Naive thymus-derived CD8-positive, alpha-beta T cell (primary cell): ENCODE measurements at places on chromosomes 4 and X.

GRCh38 chrX:12210196-12210815, 72.0 kb downstream of the FRMPD4 start:
- no peak for DNase-seq

GRCh38 chr4:27360131-27360530, 499.5 kb downstream of the STIM2 start:
- no peak for DNase-seq

GRCh38 chr4:176579226-176579625, 213.5 kb downstream of the VEGFC start:
- no peak for DNase-seq

DNA sequence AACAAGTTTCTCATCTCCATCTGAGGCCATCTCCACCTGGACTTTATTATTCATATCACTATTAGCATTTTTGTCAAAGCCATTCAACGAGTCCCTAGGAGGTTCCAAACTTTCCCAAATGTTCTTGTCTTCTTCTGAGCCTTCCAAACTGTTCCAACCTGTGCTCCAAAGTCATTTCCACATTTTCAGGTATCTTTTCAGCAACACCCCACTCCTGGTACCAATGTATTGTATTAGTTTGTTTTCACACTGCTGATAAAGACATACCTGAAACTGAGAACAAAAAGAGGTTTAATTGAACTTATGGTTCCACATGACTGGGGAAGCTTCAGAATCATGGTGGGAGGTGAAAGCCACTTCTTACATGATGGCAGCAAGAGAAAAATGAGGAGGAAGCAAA, 385.4 kb upstream of the GATB start:
- DNase-seq: no peak

GRCh38 chr4:85952972-85953650, 406.7 kb downstream of the MAPK10 start:
- no peak for DNase-seq

DNA sequence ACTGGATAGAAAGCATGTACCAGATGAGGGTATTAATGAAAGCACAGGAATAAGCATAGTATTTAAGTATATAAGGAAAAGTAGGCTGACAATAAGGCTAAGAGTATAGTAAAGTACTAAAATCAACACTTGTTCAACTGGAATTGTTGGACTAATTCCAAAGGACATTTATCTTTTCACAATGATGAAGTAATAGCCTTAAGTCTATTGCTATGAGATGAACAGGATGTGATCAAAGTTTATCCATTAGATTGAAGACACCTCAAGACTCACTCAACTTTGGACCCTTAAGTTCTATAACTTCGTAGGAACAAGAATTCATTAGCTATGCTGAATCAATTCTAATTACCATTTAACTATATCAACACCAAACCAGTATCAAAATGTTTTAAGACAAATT, 7.6 kb downstream of the MAD2L1 start:
- no peak for DNase-seq

DNA sequence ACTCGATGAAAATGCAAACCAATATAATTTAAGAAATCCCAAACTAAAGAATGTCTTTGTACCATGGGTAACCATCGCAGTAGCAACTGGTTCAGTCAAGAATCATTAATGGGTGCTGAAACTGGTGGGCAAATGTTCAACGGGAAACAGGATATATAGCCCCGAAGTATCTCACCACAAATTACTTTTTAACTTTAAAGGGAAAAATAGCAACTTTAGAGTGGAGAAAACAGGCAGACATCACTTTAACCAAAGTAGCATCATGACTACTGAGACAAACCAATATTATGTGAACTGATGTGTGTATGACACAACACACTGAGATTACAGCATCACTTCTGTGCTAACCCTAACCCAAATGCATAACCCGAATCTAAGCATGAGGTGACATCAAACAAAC, 33.8 kb upstream of the SLAIN2 start:
- DNase-seq: no peak

DNA sequence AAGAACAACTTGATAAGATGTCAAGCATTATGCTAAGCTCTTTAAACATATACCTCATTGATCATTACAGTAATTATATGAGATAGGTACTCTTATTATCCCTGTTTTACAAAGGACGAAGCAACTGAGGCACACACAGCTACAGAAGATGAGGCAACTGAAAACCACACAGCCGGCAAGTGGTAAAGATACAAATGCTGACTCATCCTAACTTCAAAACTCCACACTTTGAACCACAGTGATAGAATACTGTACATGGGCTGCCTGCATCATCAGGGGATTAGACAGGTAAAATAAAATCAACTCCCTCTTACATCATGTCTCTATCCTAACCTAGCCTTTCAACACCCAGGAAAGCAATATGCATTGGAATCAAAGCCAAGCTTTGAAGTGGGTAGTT, 47.8 kb downstream of the LHFPL1 start:
- no peak for DNase-seq

DNA sequence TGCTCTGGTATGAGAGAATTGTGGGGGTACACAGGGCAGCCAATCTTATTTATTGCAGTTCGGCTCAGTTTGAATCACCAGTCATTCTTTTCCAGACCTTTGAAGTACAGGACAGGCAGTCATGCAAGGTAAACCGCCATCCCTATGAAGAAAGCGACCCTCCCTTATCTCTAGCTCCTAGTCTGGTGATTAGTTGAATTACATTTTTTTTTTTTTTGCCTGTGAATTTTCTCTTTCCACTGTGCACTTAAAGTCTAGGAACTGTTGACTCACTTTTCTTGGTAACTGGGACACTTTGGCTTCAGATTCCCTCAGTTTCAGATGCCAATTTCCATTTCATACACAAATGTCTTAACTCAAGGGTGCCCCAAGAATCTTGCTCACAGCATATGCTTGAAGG, 82.4 kb upstream of the FAM9C start:
- no peak for DNase-seq

DNA sequence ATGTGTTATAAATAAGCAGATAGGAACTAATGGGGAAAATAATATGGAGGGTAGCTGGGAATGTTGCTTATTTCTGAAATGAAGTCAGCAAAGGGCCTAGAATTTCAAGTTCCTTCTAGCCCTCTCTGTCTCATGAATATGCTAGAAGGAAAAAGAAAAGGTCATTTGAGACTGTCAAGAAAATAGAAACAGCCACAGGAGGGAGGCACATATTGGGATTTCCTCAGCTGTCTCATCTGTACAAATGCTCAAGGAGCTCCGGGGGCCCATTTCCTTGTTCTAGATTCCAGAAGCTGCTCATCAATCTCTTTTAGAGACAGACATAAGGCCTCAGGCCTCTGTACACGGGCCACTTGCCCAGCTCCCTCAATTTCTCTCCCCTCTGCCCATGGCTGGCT, 127.6 kb upstream of the ETNPPL start:
- no peak for DNase-seq

DNA sequence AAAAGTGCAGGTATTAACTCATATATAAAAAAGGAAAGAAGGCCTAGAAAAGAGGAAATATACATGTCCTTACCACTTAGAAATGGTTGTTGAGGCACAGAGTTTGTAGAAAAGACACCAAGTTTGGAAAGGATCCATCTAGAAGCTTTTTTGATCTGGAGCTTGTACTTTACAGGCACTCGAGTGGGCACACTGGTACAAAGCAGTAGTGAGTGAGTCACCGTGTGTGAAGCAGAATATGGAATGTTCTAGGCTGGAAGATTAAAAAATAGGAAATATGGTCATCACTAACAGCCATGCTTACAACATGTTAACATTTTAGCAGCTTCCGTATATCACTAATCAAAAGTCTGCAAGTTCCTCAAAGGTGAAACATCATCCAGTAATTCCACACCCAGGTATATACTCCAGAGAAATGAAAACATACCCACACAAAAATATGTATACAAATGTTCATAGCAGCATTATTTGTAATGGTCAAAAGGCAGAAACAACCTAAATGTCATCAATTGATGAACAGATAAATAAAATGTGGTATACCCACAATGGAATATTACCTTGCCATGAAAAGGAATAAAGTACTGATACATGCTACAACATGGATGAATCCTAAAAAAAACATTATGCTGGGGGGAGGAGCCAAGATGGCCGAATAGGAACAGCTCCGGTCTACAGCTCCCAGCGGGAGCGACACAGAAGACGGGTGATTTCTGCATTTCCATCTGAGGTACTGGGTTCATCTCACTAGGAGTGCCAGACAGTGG, 69.5 kb downstream of the FRYL start:
- DNase-seq: no peak

- no peak for DNase-seq
Measured at GRCh38 chr4:128322311-128322710, 34.7 kb upstream of the PGRMC2 start.

- no peak for DNase-seq
Measured at GRCh38 chr4:174604198-174604597, 81.9 kb upstream of the HPGD start.

DNA sequence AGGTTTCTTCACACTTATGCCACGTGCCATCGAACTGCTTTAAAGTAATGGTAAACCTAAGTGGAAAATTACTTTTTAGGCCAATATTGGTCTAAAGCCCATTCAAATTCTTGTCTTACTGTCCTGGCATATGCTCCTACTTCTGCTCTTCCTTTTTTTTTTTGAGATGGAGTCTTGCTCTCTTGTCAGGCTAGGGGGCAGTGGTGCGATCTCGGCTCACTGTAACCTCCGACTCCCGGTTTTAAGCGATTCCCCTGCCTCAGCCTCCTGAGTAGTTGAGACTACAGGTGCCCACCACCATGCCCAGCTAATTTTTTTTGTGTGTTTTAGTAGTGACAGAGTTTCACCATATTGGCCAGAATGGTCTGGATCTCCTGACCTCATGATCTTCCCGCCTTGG, 129.0 kb upstream of the TECRL start:
- DNase-seq: no peak

DNA sequence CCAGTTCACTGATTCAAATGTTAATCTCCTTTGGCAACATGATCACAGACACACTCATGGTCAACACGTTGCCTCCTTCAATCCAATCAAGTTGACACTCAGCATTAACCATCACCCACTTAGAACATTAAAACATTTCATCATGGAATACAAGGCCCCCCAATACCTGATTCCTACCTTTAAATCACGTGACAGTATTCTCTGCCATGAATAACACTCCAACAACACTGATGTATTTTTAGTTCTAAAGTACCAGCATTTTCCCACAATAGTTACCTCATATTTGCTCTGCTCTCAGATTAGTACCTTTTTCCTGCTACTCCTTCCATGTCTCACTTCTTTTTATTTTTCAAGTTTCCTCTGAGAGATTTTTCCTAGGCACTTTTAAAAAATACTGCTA, 19.6 kb downstream of the IL13RA2 start:
- no peak for DNase-seq
